Aorta (tissue), 5 donors: ENCODE measurements at places on chromosomes 2 and 18.

DNA sequence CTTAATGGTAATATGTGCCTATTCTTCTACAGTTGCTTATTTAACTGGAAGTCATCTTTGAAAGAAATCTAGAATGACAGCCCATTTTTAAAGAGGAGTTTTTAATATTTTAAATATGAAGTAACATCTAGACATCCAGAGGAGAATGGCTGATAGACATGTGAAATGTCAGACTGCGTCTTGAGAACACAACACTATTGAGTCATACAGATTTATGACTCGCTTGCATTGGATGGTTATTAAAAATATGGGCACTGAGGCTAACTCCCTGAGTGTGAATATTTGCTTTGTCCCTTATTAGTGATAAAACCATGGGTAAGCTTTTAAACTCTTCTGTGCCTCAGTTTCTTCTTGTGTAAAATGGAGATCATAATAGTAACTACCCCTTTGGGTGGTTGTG, 22.9 kb downstream of the TDRD15 start:
- no peak overlapping the region for H3K4me3 ChIP-seq
- no peaks in the 10 kb centered on the region for H3K27me3 ChIP-seq
- H3K36me3 ChIP-seq = no peaks in the 10 kb centered on the region
- H3K27ac ChIP-seq = no peak overlapping the region

GRCh38 chr2:9300829-9301453, 94.3 kb downstream of the ASAP2 start:
- H3K4me3 ChIP-seq = no peak overlapping the region
- DNase-seq = no peak
- H3K36me3 ChIP-seq = no peaks in the 10 kb centered on the region
- H3K4me1 ChIP-seq = no peaks in the 10 kb centered on the region
- no peaks in the 10 kb centered on the region for H3K27me3 ChIP-seq
- no peak overlapping the region for H3K27ac ChIP-seq

DNA sequence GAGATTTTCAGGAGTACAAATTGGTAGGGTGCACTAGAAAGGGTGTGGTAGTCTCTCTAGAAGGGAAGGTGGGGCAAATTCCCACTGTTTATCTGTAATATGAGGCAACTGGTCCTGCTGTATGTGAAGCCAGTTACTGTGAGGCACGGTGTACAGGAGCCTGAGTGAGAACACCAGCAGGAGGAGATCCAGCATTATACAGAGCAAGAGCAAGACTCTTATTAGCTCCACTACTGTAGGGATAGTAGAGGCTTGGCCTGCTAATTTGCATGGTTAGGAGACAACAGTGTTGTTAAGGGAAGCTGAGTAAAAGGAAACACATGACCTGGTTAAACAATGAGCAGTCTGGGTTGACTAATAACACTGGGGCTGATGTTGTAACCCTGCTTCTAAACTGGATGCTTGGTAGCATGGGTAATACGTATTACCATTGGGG, 76.3 kb upstream of the WDSUB1 start:
- H3K4me1 ChIP-seq = no peaks in the 10 kb centered on the region
- no peak overlapping the region for H3K4me3 ChIP-seq
- no peaks in the 10 kb centered on the region for H3K27me3 ChIP-seq
- H3K36me3 ChIP-seq = peaks cover 14% of the 10 kb centered on the region
- no peak for DNase-seq
- no peak overlapping the region for H3K27ac ChIP-seq

DNA sequence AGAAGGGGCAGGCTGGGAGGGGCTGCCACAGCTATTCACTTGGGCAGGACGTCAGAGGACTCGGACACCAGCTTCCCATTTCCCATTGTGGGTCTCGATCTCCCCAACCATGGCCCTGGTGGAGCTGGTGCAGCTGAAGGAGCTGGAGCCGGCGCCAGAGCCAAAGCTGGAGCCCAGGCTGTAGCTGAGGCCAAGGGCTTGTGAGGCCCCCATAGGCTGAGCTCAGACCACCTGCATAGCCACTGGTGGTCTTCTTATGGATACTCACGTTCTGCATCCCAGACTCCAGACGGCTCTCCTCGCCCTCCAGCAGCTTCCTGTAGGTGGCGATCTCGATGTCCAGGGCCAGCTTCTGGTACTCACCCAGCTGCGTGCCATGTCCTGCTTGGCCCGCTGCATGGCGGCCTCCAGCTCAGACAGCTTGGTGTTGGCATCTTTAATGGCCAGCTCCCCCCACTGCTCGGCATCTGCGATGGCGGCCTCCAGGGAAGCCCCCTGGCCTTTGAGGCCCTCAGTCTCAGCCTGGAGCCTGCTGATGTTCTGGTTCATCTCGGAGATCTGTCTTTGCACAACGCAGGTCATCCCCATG, 6.0 kb upstream of the CDK5R2 start:
- no peak overlapping the region for H3K4me3 ChIP-seq
- no peaks in the 10 kb centered on the region for H3K4me1 ChIP-seq
- no peaks in the 10 kb centered on the region for H3K36me3 ChIP-seq
- DNase-seq = no peak

DNA sequence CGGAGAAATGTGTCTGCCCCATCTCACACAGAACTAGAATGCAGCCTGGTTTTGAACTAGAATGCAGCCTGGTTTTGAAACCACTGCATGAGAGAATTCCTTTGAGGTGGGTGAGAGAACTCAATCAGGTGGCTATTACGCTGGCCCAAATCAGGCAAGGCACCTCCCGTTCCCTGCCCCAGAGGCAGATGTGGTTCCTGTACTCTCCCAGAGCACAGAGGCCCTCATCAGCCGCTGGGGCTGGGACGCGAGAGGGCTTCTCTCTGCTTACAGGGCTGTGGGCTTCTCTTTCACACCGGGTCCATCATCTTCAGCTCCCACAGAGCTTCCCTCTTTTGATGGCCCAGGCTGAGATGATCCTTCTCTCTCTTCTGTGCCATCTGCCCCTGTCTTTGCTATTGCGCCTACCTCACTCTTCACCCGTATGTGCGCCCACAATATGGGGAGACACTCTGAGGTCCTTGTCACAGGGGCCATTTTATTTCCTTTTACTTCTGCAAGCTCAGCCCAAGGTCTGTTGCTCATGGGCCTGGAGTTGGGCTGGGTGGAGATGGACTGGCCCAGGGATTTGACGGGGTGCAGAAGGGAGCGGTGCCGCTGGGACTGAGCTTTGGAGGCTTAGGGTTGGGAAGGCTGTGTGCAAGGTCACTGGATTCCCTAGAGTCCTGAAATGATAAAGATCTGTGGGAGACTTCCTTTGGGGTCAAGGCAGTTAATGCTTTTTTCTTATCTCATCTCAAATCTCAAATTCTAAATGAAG, 84.4 kb upstream of the HS6ST1 start:
- H3K4me3 ChIP-seq = no peak overlapping the region
- H3K4me1 ChIP-seq = no peaks in the 10 kb centered on the region
- H3K27me3 ChIP-seq = no peaks in the 10 kb centered on the region
- no peak overlapping the region for H3K27ac ChIP-seq

DNA sequence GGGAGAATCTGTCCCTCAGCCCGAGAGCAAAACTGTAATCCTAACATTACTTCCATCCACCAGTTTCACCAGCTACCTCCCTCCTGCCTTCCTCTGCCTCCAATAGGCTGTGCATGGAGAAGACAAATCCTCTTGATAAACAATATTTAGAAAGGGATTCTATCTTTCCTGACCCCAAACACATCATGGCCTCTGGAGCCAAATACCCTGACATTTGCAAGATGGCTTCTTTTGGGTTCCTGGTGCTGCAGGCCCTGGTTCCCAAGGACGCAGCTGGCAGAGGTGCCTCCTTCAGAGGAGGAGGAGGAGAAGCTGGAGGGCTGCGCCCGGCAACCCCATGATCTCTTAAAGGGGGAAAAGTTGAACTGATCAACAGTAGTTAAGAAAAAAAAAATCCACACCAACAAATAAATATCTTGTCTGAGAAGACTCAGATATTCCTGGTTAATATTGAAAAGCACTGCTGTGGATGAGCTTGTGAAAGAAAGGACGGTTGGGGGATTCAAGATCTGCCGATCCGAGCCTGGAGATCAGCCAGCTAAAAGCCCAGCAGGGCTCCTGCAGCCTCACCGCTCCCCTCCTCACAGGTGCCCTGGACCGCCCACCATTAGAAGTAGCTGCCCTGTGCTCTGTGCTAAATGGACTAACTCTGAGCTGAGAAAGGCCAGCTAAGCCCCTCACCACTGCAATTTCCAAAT, 116.8 kb downstream of the MSH2 start:
- DNase-seq = no peak
- no peak overlapping the region for H3K4me3 ChIP-seq
- H3K36me3 ChIP-seq = no peaks in the 10 kb centered on the region
- no peaks in the 10 kb centered on the region for H3K4me1 ChIP-seq
- no peak overlapping the region for H3K27ac ChIP-seq

DNA sequence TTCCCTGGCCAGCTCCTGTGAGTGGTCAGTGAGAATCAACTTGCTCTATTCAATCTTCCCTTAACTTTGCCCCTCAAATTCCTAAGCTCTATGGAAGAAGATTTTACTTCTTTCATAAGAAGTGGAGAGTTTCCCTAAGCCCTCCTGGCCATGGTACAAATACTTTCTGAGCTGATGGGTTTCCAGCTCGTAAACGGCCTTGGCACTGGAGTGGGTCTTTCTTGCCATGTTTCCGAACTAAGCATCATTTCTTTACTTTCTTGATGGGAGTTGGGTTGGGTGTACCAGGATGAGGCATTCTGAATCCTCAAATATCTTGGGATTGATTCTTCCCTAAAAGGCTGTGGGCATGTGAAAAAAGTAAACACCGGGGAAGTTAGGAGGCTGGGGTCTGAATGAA, 72.5 kb downstream of the ACKR3 start:
- H3K27me3 ChIP-seq = no peaks in the 10 kb centered on the region
- H3K4me3 ChIP-seq = no peak overlapping the region
